Activated naive CD4-positive, alpha-beta T cell treated with anti-CD3 and anti-CD28 coated beads, Interleukin-2, amount 10 ng/mL, durations not matched to agents 5 hours and 36 hours (primary cell): ENCODE measurements at places on chromosomes 16 and 17. TPM values are rescaled to one million over a fixed set of nuclear protein-coding genes. Genes with fewer than 3 reads are reported as not detected.

TBC1D3E gene
- total RNA-seq, result not detected

NACA2 gene
- total RNA-seq, result not detected

MAP3K14 gene
- 25.1 TPM for total RNA-seq

ZNF423 gene
- total RNA-seq, result not detected

KRTAP4-5 gene
- not detected for total RNA-seq

HCRT gene
- total RNA-seq, result not detected

NPIPA3 gene
- 2.9 TPM for total RNA-seq

PABPN1L gene
- total RNA-seq, result not detected

ARL5C gene
- total RNA-seq, result not detected

CHD9NB gene
- total RNA-seq, result not detected

TERB1 gene
- not detected for total RNA-seq

AANAT gene
- total RNA-seq, result not detected

ZP2 gene
- total RNA-seq, result not detected

TMEM204 gene
- total RNA-seq, result 65.7 TPM

KRT40 gene
- total RNA-seq, result not detected

KRT15 gene
- total RNA-seq, result not detected

SDR42E2 gene
- total RNA-seq, result not detected
